ENCODE measurements at places on chromosomes 6 and 20.

GRCh38 chr6:117739869-117740268 is 64.6 kb downstream of the NUS1 start:
- DNase-seq = no peak

- no peak for DNase-seq
Measured at GRCh38 chr20:62303340-62304226, 786 bp downstream of the ADRM1 start.

DNA sequence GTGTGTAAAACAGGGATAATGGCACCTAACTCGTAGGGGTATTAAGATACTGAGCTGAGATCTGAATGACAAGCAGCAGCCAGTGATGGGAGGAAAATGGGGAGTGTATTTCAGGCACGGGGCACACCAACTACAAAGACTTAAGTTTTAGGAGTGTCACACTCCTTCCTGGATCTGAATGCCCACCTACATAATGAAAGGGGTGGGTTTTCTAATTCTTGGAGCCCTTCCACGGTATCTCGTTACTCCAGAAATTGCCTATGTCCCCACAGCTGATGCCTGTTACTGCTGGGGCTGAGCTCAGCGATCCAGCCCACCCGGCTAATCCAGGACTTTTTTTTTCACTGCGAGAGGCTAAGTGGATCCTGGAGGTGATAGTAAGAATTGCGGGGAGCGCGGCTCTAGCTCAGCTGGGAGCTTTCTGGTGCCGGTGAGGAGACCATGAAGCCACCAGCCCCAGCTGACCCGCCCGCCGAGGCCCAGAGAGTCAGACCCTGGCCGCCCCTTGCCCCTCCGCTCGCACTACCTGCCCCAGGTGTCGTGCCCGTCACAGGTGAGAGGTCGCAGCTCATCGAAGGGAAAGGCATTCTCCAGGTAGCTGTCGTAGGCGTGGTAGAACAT is 727 bp downstream of the EDEM2 start:
- no peak for DNase-seq

DNA sequence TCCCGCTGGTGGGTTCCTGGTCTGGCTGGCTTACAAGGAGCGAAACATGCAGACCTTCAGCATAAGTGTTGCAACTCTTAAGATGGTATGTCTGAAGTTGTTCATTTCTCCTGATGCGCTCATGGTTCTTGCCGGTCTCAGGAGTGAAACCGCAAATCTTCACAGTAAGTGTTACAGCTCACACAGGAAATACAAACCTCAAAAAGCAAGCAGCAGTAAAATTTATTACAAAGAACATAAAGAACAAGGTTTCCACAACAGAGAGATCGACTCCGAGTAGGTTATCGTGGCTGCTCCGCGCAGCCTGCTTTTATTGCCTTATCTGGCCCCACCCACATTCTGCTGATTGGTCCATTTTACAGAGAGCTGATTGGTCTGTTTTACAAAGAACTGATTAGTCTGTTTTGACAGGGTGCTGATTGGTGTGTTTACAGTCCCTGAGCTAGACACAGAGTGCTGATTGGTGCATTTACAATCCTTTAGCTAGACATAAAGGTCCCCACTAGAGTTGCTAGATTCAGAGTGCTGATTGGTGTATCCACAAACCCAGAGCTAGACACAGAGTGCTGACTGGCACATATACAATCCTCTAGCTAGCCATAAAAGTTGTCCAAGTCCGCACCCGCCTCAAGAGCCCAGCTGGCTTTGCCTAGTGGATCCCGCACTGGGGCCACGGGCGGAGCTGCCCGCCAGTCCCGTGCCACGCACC is 39.2 kb downstream of the TRIM27 start:
- peak; percentile 61 for DNase-seq

GRCh38 chr20:58655328-58656107 is 4.4 kb downstream of the STX16 start:
- DNase-seq = no peak

- DNase-seq = no peak
Measured at GRCh38 chr6:15259766-15260098, 13.9 kb downstream of the JARID2 start.

DNA sequence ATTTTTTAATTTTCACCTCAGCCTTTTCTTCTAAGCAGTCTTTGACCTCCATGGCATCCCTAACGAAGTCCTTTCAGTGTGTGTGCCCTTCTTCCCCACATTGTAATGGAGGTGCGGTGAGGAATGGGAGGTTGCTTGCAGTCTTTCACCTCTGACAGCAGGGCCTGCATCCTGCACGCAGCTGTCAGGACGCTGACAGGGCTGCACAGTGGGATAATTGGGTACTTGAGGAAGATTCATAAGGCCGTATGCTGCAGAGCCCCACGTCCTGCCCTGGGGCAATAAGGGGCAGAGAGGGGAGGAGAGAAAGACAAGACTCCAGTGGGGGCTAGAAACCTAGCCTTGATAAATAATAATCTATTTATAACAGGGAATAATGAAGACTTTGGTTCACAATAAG is 184.7 kb downstream of the SAMD5 start:
- no peak for DNase-seq

DNA sequence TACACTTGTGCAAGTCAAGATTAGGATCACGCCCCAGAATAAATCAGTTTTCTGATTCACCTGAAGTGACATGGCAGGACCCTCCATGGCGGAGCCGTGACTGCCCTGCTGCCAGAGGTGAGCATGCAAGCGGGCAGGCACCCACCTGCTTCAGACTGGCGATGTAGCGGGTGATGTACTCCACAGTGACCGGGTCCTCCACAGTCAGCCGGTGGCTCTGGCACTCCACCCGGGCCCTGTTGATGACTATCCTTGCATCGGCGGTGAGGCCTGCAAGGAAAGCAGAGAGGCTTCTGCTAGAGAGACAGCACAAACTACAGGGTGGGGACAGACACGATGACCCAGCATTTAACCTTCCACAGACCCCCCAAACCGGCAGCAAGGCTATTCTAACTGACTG is 3.6 kb downstream of the PSMA7 start:
- DNase-seq = no peak

DNA sequence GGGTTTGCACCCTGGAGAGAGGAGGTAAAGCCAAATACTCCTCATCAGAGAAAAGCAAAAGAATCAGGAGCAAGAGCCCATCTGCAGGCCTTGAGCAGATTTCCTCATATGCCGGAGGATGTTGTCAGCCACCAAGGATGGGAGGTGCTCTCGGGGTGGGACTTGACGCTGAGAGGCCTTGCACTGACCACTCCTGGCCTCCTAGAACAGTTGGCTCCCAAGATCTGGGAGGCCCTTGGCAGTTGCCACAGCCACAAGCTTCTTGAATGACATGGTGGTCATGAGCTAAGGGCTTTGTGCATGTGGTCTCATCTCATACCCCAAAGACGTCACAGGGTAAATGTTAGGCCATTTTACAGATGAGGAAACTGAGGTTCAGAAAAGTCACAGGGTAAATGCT is 75.2 kb upstream of the PMEPA1 start:
- DNase-seq = no peak

DNA sequence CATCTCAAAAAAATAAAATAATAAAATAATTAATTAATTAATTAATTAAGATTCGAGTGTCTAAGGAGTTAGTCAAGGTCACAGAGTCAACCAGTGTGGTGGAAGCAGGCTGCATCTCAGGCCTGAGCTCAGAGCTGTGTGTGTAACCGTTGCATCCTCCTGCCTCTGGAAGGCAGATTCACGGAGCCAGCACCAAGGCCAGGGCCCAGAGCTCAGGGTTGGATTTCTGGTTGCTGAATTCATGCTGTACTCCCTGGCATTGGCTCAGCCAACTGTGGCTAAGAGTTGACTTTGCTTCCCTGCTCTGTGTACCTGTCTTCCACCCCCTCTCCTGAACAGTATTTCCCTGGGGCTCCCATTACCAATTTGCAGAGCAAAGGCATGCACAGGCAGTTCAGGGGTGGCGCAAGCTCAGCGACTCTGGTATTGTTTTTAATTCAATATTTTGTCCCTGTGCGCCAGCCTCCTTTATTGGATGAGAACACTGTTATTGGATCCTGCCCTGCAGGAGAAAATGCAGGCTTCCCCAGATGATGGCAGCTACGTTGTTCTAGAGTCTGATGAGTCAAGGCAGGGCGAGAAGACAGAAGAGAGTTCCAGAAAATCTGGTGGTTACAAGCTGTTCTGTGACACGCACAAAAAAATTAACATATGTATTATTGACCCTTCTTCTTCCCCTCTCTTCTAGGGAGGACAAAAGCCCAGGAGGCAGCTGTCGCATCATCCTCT is 12.3 kb upstream of the CTNNBL1 start:
- no peak for DNase-seq

GRCh38 chr6:44650495-44650894 is 263.0 kb downstream of the CDC5L start:
- DNase-seq = no peak

GRCh38 chr20:63687419-63688178 is 8.9 kb upstream of the TNFRSF6B start:
- no peak for DNase-seq

GRCh38 chr20:22629927-22630326 is 45.6 kb upstream of the FOXA2 start:
- DNase-seq = no peak

DNA sequence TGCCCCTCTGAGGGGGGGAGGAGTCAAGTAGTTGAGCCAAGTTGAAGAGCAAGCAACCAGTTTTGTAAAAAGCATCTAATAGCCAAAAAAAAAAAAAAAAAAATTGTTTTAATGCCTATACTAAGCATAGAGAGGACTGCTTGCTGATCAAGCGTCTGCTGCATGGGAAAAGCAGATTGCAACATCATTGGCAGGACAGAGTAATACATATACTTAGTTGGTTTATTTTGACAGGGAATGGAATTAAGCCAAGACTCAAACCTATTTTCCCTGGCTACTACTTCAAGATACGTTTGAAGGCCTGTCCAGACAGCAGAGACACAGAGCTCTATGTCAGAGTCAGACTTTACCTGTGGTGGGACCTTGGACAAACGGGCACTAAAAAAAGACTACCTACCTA is 120.5 kb downstream of the RTN4IP1 start:
- DNase-seq = no peak

GRCh38 chr20:3326779-3327521 is 80.5 kb downstream of the DNAAF9 start:
- DNase-seq = no peak
